GF-D8 (cell line): ENCODE measurements at places on chromosomes 1 and 21.
A peak's percentile ranks its signal among the peaks of the same experiment; 100 is the strongest.

- no peak for DNase-seq
These were observed 65.5 kb upstream of the AK4 start for GRCh38 chr1:65082346-65083040.

DNA sequence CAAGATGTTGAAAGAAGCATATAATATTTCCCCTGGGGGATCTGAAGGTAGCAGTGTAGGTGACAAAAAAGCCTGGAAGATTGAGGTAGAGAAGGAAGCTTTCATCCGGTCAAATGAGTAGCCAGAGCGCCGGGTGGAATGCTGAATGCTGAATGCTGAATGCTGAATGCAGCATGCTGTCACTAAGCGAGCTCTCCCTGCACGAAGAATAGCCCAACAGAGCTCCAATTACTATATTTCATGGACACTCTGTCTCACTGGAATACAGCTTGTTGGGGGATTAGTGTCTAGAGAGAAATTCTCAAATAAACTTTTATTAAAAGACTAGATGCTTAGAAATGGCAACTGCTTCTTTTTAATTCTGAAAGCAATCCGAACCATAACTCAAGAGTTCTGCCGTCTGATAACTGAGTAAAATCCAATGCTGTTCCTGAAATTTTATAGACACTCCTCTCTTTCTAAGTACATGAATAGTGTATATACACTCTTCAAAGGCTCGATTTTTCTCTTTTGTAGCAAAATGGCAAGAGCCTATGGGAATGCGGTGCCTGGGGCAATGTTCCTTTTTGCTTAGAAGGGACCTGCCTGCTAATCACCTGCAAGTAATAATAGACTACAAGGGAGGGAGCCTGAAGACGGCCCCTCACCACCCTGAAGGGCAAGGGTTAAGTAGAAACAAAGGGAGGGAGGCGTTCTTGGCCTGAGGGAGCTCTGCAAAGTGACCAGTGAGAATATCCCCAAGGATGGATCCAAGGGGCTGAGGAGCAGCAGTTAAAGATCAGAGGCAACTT, 203.7 kb upstream of the ESRRG start:
- DNase-seq: no peak

GRCh38 chr1:27527223-27527889, 37.4 kb upstream of the WASF2 start:
- peak; percentile 17 for DNase-seq

- no peak for DNase-seq
These were observed 380.0 kb upstream of the CAMK1G start for GRCh38 chr1:209203533-209203895.

DNA sequence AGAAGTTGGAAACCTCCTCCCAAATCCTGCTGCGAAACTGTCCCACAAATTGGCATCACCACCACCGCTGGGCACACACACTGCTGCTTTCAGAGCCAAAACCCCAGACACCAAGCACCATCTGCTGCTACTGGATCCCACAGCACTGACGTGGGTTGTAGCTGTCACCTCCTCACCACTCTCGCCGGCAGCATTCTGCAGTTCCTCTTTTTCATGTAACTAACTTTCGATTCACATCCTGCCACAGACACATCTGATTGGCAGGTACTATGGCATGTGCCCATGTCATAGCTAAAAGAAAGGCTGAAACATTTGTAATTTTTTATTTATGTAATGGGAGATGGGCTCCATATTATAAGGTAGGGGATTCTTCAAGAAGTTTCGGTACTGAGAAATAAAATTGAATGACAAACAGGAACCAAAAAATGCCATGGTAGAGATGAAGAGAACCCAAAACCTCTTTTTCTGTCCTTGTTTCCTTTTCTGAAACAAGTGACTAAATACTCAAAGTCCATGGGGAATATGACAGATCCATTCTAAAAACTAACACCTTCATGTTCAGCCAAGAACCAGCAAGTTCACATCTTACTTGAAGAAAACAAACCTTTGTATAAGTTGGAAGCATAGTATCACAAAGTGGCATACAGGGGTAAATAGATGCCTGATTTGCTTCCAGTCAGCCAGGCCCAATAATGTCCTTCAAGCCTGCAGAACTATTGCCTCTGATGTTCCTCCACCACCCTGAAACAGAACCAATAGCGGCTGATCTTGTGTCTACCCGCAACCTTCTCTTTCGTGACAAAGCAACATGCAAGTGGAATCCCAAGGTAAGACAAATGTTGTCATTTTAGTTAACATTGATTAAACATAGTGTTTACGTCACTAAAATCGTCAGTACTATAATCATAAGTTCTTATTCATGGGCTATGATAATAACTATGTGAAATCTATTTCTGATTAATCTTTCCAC, 26.6 kb upstream of the RGS13 start:
- DNase-seq: peak; percentile 11

GRCh38 chr1:221740993-221741702, 741 bp downstream of the DUSP10 start:
- DNase-seq: no peak

- DNase-seq: no peak
These were observed 18.5 kb downstream of the OR2T1 start for GRCh38 chr1:248421384-248421783.

DNA sequence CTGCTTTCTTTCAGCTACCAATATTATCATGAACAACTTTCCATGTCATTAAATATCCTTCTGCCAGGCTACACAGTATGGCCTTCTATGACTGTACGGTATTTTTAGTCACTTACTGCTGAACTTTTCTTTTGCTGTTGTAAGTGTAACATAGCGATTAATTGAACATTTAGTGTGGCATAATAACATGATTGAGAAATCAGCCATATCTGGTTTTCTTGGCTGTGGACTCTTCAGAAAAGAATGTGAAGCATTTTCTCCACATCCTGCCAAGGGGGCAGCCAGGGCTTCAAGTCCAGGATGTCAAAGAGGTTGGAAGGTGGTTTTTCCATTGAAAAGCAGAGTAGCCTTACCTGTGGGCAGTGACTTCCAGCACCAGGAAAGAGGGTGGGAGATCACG, 8.8 kb upstream of the AHCYL1 start:
- no peak for DNase-seq

DNA sequence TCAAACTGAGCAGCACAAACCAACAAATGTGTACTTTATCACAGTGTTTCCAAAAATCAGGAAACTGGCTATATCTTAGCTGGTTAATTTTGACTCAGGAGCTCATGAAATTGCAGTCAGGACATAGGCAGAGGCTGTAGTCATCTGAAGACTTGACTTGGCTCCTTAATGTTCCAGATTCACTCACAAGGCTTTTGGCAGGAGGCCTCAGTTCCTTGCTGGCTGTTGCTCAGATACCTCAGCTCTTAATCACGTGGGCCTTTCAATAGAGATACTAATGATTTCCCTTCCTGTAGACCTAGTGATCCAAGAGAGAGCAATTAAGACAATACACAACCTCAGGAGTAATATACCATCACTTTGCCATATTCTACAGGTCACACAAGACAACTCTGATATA, 537.7 kb downstream of the BRINP3 start:
- DNase-seq: no peak

DNA sequence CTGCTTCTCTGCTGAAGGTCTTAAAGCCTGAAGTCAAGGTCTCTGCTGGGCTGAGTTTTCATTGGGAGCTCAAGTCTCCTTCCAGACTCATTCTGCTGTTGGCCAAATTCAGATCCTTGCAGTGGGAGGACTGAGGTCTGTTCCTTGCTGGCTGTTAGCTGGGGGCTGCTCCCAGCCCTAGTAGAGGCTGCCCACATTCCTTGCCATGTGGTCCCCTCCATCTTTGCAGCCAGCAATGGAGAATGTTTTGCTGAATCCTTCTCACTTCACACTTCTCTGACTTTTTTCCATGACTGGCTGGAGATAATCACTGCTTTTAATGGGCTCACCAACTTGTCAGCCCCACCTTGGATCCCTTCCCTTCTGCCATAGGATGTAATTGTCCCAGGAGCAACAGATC, 33.2 kb downstream of the UBASH3A start:
- DNase-seq: no peak

DNA sequence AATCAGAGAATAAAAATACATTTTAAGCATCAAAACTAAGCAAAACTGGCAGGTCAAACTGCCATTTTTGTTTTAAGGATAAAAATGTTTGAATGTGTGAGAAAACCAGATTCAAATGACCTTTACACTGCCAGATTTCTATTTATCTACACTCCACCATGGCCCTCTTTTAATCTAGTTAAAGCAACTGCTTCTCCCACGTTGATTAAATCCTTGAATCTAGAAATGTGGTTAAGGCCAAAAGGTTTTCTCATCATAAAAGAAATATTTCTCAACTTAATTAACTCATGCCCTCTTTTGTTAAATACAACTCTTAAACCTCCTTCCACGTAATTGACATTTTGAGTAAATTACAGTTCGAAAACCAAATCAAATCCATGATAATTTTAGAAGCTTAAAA, 15.0 kb downstream of the EGLN1 start:
- DNase-seq: no peak

- no peak for DNase-seq
These were observed 51.8 kb downstream of the SETD4 start for GRCh38 chr21:36008505-36008904.

- peak; percentile 94 for DNase-seq
These were observed 14.6 kb upstream of the MEX3A start for GRCh38 chr1:156096640-156097391.

- DNase-seq: no peak
These were observed 14.8 kb upstream of the S100A7 start for GRCh38 chr1:153475282-153475681.

DNA sequence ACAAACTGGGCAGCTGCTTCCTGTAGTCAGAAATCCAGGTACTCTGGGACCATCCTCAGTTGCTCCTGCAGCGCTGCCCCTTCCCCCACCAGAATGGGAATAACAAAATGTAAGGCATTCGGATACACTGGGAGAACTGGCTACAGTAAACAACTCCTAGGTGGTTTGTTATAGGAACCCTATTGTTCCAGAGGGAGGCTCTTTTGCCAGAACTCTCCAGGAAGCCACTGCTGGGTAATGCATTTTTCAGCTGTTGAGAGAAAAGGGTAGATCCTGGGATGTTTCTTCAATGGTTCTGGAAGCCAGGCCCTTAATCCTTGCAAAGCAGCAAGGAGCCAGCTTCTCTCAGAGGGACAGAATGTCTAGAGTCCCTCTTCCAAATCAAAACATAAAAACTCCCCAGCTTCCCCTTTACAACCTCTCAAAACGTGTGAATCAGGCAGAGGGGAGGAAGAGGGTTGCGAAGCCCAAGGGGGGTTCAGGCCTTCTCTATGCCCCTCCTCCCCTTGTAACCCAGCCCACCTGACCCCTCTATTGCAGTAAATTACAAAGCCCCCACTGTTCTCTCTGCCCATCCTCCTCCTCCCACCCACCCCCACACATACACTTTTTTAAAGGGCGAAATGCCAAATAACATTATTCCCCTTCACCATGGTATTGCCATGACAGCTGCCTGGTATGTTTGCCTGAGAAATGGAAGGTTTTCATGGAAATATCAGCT, 29.1 kb downstream of the PLPP3 start:
- DNase-seq: no peak

DNA sequence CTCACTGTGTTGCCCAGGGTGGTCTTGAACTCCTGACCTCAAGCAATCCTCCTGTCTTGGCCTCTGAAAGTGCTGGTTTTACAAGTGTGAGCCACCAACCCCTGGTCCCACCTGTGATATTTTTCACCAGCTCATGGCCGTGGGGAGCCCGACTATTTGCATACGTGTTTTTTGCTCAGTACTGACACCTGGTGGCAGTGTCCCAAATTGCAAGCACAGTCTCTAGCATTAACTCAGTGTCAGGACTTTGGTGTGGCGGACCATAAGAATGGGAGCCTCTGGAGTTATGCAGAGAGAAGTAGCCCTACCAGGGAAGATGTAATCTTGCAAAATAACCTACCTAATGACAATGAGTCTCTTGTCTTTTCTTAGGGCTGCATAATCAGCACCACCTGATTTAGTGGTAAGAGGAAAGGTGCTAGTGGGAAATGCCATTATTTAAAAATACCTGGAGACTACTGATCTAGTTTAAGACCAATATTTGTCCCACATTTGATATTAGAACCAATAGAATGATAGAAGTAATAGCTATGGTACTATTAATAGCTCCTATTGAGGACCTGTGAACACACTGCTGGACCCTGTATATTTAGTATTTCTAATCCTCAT, 305.4 kb downstream of the DISC1 start:
- DNase-seq: no peak

DNA sequence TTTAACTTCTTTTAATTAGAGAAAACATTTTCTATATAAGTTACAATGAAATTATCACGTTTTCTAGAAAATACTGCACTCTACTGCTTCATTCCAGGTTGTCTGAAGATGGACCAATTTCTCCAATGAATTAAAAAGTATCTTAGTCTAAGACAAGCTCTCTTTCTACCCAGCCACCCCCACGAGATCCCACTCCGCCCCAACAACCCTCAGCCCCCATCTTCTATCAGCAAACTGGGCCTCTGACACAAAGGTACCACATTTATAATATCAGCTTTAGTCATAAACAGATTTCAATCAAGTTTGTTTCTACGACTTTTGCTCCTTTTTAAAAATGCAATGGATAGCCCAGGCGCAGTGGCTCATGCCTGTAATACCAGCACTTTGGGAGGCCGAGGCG, 117.8 kb downstream of the RERE start:
- DNase-seq: no peak

DNA sequence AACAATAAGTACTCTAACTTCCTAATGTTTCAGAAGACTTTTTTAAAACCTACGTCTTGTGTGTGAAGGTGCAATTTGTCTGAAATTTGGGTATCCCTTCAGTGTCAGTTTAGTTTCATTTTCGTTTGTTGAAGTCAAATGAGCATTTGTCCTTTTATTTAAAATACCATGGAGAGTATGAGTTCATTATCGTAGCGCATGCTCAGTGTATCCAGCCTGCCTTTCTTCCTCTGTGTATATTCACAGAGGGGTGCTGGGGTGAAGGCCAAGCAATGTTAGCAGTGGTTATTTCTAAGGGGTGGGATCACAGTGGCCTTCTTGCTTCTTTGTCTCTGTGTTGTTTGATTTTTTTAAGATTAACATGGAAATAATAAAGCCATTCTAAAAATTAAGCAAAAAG, 43.2 kb downstream of the CNN3 start:
- DNase-seq: no peak

DNA sequence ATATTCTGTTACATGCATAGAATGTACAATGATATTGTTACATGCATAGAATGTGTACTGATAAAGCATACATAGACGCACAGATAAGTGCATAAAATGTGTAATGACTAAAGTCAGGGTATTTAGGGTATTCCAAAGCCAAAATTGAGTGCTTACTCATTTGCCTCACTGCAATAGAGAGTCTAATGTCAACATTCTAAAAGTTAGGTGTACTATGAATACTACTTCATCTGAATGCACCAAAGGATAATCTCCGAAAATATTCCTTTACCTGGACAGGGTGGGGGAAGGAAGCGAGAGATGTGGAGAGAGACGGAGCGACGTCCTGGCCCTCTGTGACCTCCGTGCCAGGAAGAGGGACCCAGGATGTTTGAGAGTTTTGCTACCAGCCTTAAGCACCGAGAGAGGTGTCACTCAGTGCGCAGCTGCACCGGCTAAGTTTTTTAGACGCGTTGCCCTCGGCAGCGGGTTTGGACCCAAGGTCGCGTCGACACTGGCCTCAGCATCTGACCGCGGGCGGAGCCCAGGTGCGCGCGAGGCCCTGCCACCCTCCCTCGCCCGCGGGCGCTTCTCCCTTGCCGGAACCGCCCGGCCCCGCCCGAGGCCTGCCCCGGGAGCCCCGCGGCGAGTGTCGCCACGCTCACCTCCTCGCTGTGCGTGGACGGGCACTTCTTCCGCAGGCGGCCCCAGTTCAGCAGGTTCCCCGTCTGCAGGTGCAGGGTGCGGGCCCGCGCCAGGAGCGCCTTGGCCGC, 660 bp downstream of the GCLM start:
- no peak for DNase-seq
